ENCODE measurements at places on chromosomes 4 and X. TPM values are rescaled to one million over a fixed set of nuclear protein-coding genes. Genes with fewer than 3 reads are reported as not detected.

GRCh38 chrX:30888526-30889146, 418 bp downstream of the TAB3 start:
- H3K36me3 ChIP-seq: no peaks in the 10 kb centered on the region
- peak overlapping the region; percentile 87 for H3K27ac ChIP-seq
- H3K27me3 ChIP-seq: no peaks in the 10 kb centered on the region
- peak overlapping the region; percentile 80 for H3K4me3 ChIP-seq
- DNase-seq: peak; percentile 12

DNA sequence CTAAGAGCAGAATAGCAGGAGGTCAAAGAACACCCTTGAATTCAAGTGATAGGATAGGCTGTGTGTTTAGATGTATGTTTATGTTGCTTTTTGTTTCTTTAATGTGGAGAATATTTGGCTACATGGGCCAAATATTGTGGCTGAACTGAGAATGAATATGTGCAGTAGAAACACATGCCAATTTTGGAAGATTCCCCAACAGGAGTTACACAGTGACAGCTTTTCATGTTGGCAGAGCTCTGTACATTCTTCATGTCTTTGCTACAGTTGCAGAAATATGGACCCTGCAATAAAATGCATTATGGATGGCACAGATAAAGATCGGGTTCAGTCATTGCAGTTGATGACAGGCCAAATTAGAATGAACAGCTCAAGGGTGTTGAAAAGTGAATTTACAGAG, 82.8 kb upstream of the SLC4A4 start:
- DNase-seq: no peak
- H3K4me3 ChIP-seq: no peak overlapping the region
- no peaks in the 10 kb centered on the region for H3K27me3 ChIP-seq
- peaks cover 22% of the 10 kb centered on the region for H3K4me1 ChIP-seq

GRCh38 chr4:122531038-122531437, 74.5 kb upstream of the IL2 start:
- no peak for DNase-seq
- no peaks in the 10 kb centered on the region for H3K4me1 ChIP-seq
- no peaks in the 10 kb centered on the region for H3K36me3 ChIP-seq
- H3K4me3 ChIP-seq: no peak overlapping the region
- no peaks in the 10 kb centered on the region for H3K27me3 ChIP-seq

Gene HTATSF1
- 79.4 TPM for total RNA-seq

Gene SERTM2
- not detected for total RNA-seq

- H3K4me3 ChIP-seq: peak overlapping the region; percentile 42
- H3K36me3 ChIP-seq: no peaks in the 10 kb centered on the region
- H3K27ac ChIP-seq: no peak overlapping the region
- H3K4me1 ChIP-seq: peaks cover 5% of the 10 kb centered on the region
- peak; percentile 54 for DNase-seq
These were observed 5.2 kb upstream of the ARX start for GRCh38 chrX:25020905-25021449.

DNA sequence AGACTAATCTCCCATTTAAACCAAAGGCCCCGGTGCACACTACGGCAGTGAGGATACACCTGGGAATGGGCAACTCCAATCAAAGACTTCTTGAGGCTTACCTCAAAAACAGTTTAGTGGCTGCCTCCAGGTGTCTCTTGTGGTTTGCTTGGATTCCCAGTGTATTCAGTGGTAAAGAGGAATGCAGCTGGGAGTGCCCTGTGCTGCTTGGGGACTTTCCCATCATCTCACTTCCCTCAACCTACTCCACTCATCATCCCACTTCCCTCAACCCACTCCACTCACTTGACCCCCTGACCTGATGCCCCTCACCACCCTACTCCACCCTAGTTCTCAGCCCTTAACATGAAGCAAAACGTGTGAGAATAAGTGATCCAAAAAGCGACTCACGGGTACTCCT, 177.3 kb upstream of the ETNPPL start:
- no peaks in the 10 kb centered on the region for H3K27me3 ChIP-seq
- no peaks in the 10 kb centered on the region for H3K36me3 ChIP-seq
- H3K4me1 ChIP-seq: peaks cover 5% of the 10 kb centered on the region
- no peak for DNase-seq
- H3K4me3 ChIP-seq: no peak overlapping the region
- no peak overlapping the region for H3K27ac ChIP-seq

DNA sequence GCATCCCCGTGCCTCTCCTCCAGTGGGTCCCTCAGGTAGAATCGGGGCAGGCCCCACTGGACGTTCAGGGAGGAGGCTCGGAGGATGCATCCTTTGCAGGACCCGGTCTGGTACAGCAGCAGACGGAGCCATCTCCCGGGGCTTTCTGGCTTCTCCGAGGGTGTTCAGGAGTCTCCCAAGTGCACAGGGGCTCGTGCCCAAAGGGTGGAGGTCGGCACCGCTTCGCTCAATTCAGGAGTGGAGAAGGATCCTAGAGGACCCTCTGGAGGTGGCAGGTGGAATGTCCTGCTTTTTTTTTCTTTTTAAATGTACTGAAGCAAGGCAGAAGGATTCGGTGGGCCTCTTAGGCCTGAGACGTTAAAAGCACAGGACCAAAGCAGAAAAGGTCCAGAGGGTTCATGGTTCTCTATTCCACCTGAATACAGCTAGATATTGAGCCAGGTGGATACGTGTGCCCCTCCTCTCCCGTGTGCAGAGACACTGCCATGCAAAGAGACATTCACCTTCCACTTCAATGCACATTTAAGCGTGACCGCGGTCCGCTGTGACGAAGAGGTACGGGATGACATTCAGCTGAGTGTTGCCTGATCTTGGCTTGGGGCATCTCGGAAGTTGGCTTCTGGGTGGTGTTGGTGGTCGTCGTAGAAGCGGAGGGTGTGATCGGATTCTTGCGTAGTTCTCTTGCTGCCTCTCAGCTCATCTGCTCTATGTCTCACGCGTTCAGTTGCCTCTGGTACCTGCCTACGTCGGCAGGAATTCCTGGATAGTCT, 281.2 kb upstream of the AGTR2 start:
- H3K36me3 ChIP-seq: no peaks in the 10 kb centered on the region
- no peak overlapping the region for H3K4me3 ChIP-seq
- H3K27me3 ChIP-seq: no peaks in the 10 kb centered on the region
- H3K27ac ChIP-seq: no peak overlapping the region

GRCh38 chr4:122329876-122330565, 48.8 kb upstream of the ADAD1 start:
- no peaks in the 10 kb centered on the region for H3K27me3 ChIP-seq
- H3K4me1 ChIP-seq: no peaks in the 10 kb centered on the region
- H3K36me3 ChIP-seq: peaks cover 3% of the 10 kb centered on the region
- no peak overlapping the region for H3K27ac ChIP-seq
- no peak overlapping the region for H3K4me3 ChIP-seq

- H3K4me1 ChIP-seq: peaks cover 5% of the 10 kb centered on the region
- H3K27ac ChIP-seq: no peak overlapping the region
- H3K36me3 ChIP-seq: no peaks in the 10 kb centered on the region
- no peak overlapping the region for H3K4me3 ChIP-seq
- no peaks in the 10 kb centered on the region for H3K27me3 ChIP-seq
- no peak for DNase-seq
These were observed 58.4 kb upstream of the FGF13 start for GRCh38 chrX:138769918-138770317.

DNA sequence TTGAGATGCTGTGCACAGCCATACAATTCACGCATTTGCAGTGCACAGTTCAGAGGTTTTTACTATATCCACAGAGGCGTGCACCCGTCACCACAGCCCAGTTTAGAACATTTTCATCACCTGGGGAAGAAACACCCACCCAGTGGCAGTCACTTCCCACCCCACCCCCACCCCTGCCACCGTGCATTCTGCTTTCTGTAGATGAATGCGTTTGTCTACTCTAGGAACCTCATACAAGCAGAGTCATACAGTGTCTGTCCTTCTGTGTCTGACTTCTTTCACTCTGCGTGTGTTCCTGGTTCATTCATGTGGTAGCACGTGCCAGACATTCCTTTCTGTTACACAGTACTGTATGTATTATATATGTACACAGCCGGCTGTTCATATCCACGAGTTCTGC, 122.8 kb downstream of the TBL1X start:
- no peak for DNase-seq
- H3K4me3 ChIP-seq: no peak overlapping the region
- H3K4me1 ChIP-seq: no peaks in the 10 kb centered on the region
- H3K36me3 ChIP-seq: no peaks in the 10 kb centered on the region
- no peaks in the 10 kb centered on the region for H3K27me3 ChIP-seq

Gene TBC1D14
- total RNA-seq: 32.7 TPM

DNA sequence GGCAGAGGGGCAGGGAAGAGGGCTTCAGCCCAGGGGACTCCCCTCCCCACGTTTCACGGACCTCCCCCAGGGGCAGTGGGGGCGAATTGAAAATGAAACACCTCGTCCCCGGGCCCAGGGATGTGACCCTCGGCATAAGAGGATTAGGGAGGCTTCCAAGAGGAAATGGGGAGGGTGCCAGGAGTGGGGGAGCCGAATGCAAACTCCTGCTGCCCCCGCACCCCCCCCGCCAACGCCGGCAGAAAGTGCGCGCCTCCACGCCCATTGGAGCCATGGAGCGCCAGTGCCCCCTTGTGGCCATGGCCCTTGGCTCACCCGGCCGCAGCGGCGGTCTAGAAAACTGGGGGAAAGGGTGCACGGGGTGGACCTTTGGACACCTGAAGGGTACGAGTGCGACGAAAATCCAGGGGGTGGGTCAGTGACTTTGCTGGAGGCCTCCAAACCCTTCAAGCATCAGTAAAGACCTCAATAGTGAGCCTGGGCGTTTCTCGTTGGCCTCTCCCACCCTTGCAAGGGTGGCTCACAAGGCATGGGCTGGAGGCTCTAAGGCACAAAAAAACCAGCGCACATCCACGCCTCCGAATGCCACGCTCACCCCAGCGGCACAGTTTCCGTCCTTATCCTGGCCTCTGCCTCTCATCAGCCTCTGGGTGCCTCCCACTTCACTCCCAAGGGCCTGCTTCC, 120.8 kb upstream of the PJA1 start:
- peaks cover 6% of the 10 kb centered on the region for H3K4me1 ChIP-seq
- DNase-seq: peak; percentile 78
- H3K27ac ChIP-seq: no peak overlapping the region
- no peaks in the 10 kb centered on the region for H3K36me3 ChIP-seq
- peaks cover 32% of the 10 kb centered on the region for H3K27me3 ChIP-seq
- peak overlapping the region; percentile 55 for H3K4me3 ChIP-seq

DNA sequence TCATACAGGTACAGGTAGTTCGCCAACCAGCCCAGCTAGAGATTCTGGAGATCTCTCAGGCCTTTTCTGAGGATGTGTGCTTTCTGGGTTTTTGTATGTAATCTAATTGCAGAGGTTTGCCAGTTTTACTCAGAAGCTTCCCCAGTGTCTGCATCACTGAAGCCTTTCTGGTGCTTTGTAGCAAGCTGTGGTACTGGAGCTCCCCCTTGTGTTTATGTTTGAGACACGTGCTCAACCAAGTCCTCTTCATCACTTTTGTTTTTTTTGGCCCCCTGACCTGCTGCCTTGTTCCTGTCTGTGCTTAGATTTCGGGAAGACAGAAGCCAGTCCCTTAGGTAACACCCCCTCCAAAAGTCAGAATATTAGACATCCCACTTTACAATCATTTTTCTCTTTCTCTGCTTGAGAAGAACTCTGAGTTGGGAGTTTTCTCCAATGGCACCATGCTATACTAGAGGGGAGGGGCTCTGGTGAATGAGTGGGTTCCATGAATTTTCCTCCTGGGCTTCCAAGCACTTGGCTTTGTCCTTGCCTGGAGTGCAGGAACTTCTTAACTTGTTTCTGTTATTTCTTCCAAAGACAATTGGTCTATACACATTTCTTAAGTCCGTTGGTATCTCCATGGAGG, 128.4 kb upstream of the TBC1D9 start:
- peaks cover 20% of the 10 kb centered on the region for H3K4me1 ChIP-seq
- no peak for DNase-seq
- no peaks in the 10 kb centered on the region for H3K36me3 ChIP-seq

Gene CRMP1
- 0.44 TPM for total RNA-seq

- H3K4me1 ChIP-seq: no peaks in the 10 kb centered on the region
- DNase-seq: no peak
- H3K27ac ChIP-seq: no peak overlapping the region
- no peaks in the 10 kb centered on the region for H3K36me3 ChIP-seq
These were observed 86.0 kb downstream of the FUNDC1 start for GRCh38 chrX:44456685-44457084.

DNA sequence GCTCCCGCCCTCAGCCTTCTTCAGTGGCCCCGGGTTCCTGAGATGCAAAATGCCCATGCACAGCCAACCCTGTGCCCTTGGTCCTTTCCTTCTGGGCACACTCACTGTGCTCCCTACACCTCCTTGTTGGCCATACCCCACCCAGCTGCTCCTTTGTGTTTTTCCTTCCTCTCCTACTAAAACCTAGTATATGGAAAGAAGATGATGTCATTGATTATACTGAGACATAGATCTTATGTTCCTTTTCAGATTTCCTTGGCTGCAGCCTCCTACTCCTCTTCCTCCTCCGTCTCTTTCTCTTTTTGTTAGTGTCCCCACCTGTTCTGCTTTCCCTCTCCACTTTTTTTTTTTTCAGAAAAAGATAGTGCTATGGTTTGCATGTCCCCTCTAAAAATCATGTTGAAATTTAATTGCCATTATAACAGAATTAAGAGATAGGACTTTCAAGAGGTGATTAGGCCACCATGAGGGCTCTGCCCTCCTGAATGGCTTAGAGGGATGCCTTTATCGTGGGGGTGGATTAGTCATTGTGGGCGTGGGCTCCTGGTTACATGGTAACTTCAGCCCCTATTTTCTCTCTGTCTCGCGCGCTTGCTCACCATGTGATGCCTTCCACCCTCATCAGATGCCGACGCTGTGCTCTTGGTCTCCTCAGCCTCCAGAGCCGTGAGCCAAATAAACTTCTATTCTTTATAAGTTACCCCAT, 254.9 kb upstream of the GATB start:
- H3K4me3 ChIP-seq: no peak overlapping the region
- no peak for DNase-seq
- H3K27me3 ChIP-seq: no peaks in the 10 kb centered on the region

Gene DACH2
- not detected for total RNA-seq

- H3K36me3 ChIP-seq: no peaks in the 10 kb centered on the region
- H3K4me3 ChIP-seq: no peak overlapping the region
- H3K27ac ChIP-seq: no peak overlapping the region
- no peaks in the 10 kb centered on the region for H3K27me3 ChIP-seq
- DNase-seq: no peak
These were observed 57.8 kb upstream of the MAGEA4 start for GRCh38 chrX:151854726-151855495.

GRCh38 chr4:147017081-147017480, 71.4 kb upstream of the TTC29 start:
- no peak overlapping the region for H3K4me3 ChIP-seq
- DNase-seq: no peak
- H3K27me3 ChIP-seq: no peaks in the 10 kb centered on the region
- H3K4me1 ChIP-seq: no peaks in the 10 kb centered on the region
- no peaks in the 10 kb centered on the region for H3K36me3 ChIP-seq

GRCh38 chr4:44446191-44446590, 2.4 kb downstream of the KCTD8 start:
- DNase-seq: no peak
- no peaks in the 10 kb centered on the region for H3K4me1 ChIP-seq
- H3K36me3 ChIP-seq: no peaks in the 10 kb centered on the region
- no peak overlapping the region for H3K27ac ChIP-seq
- H3K27me3 ChIP-seq: no peaks in the 10 kb centered on the region

- no peak overlapping the region for H3K4me3 ChIP-seq
- no peaks in the 10 kb centered on the region for H3K36me3 ChIP-seq
- H3K27me3 ChIP-seq: no peaks in the 10 kb centered on the region
- H3K4me1 ChIP-seq: no peaks in the 10 kb centered on the region
- no peak for DNase-seq
These were observed 89.8 kb upstream of the SPANXB1 start for GRCh38 chrX:140912606-140913005.

Gene CDKL2
- not detected for total RNA-seq

- H3K27ac ChIP-seq: peak overlapping the region; percentile 79
- H3K27me3 ChIP-seq: no peaks in the 10 kb centered on the region
- no peak for DNase-seq
- H3K36me3 ChIP-seq: no peaks in the 10 kb centered on the region
These were observed 473 bp upstream of the VAMP7 start for GRCh38 chrX:155880586-155881157.
